CD4-positive, CD25-positive, alpha-beta regulatory T cell (primary cell): ENCODE measurements at places on chromosomes 5 and 9. TPM values are rescaled to one million over a fixed set of nuclear protein-coding genes. Genes with fewer than 3 reads are reported as not detected.

GRCh38 chr9:119366909-119367682 lies 2.1 kb downstream of the BRINP1 start:
- no peak for DNase-seq

GRCh38 chr9:16180546-16180945 lies 627.7 kb downstream of the CCDC171 start:
- no peak for DNase-seq

DNA sequence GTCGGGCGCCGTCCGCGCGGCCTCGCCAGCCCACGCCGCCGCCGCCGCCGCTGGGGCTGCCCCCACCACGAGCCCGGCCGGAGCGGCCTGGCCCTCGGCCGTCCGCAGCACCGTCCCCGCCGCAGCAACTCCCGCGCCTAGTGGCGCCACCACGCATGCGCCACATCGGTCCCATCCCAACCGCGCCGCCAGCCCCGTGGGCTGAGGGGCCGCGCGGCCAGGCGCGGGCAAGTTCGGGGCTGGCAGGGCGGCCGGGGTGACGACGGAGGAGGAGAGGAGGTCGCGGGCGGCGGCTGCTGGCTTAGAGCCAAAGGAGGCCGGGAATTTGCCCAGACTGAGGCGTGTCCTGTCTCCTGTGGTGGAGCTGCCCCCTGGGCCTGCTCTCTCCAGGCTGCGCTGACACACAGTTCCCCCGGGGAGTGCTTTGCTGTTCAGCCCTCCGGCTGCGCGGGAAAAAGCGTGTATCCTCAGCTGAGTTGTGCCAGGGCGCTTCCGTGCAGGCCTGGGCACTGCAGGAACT lies at the start of gene TUSC1:
Gene TUSC1, minus strand, starts transcription at position 298 of the 520 bp plus-strand sequence. Its CDS starts 132 bp downstream, at position 166.
- DNase-seq, result no peak

SPATA31A1 gene
- not detected for polyA plus RNA-seq

CD274 gene
- polyA plus RNA-seq, result 1.6 TPM

CDO1 gene
- not detected for polyA plus RNA-seq
